Caco-2 (cell line): ENCODE measurements at places on chromosomes 5 and 9. TPM values are rescaled to one million over a fixed set of nuclear protein-coding genes. Genes with fewer than 3 reads are reported as not detected.
A peak's percentile ranks its signal among the peaks of the same experiment; 100 is the strongest.

- no peak for DNase-seq
Observed at GRCh38 chr5:136197462-136198142, 4.6 kb upstream of the SMIM32 start.

DNA sequence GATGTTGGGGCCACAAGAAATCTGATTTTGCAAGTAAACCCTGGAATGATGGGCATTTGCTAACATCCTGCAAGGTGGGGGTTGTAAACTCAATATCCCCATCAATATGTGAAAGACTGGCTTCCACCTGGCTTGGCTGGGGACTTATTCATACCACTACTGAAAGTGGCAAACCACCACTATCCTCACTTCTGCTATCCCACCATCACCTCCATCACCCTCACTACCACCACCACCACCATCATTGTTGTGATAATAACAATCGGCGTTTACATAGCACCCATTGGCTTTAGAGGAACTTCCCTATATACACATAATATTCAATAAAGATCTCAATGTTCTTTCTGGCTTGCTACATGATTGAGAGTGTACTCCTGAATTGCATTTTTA, 224.7 kb upstream of the DAP start:
- no peak for DNase-seq

GRCh38 chr9:34084562-34084961, 35.9 kb upstream of the UBAP2 start:
- DNase-seq: no peak

DNA sequence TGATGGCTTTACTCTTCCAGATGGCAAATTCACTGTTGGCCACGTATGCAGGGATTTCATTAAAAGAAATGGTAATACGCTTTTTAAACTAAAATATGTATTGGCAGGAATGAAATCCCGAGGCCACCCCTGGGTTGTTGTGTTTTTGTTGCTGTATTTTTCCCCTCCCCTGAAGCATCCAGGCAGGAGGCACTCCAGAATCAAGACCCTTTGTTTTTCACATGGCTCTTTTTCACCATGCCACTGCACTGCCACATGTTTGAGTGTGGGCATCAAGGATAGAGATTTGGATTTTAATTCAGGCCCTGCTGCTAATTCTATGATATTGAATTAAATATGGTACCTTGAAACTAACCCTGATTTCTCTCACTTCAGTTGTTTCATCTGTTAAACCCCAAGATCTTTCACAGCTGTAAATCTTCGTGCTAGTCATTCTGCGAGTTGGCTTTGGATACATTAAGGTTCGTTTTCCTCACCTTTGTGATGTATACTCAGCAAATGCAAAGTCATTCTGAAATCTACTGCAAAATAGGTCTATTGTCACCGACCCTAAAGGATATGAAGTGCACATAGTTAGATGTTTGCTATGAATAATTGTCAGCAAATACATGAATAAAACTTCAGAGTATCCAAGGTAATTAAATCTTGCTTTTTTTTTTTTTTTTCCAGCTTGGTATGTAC, 533.4 kb downstream of the PTPRD start:
- no peak for DNase-seq

Gene SFXN1
- 102 and 104 TPM in 2 replicates for total RNA-seq

Gene TBC1D2
- 8.5 and 8.6 TPM in 2 replicates for total RNA-seq

DNA sequence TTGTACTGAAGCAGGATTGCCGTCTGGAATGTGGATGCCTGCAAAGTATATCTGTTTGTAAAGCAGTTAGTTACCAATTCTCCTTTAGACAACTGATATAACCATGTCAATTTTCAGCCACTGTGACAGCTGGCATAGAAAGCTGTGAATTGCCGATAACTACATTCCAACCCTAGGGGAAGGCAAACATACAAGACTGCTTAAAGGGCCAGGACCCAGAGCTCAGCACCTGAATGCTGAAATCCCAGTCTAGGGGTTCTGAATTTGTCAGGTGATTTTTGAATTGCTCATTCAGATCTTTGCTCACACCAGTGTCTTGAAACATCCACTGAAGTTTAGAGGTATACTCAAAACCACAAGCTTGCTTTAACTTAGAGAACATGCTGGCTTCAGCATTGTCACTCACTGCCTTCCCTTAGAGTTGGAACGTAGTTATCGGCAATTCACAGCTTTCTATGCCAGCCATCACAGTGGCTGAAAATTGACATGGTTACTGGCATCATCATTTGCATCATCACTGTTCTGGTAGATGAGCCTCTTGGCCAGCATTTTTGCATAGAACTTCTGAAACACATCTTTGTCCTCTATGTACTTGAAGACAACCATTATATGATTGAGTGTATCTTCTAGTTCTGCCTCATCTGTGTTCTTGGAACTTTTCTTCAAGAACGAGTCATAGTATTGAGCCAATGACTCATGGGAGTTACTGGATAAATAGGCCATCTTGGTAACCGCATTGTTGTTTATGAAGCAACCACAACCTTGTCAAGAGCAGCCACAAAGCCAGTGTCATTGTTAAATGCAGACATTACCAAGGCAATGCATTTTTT, 82.1 kb downstream of the CCDC192 start:
- peak; percentile 37 for DNase-seq

DNA sequence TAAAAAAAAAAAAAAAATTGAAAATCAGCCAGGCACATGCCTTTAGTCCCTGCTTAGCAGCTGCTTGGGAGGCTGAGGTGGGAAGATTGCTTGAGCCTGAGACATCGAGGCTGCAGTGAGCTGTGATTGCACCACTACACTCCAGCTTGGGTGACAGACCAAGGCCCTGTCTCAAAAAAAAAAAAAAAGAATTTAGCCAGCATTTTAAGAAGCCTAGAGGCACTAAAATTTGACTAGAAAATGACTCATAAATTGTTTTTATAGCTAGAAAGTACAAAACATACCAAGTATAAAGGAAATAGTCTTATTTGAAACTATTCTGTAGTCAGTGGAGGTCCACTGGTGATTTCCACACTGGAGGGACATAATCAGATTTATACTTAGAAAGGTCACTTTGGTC, 17.5 kb downstream of the LRRC70 start:
- DNase-seq: no peak

DNA sequence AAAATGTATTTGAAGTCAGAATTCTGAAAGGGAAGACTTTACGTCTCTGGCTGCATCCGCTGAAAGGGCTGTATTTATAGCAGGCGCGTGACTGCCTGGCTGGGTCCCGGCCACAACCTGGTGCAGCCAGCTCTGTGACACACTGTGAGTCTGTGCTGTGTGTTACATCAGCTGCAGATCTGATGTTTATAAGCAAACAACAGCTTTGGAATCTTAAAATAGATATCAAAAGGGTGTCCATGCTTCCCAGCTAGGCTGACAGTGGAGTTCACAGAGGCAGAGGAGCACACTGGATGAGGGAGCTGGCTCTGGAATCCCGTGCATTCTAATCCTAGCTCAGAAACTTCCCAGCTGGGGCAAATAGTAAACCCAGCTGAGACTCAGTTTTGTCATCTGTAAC, 433.4 kb upstream of the BRINP1 start:
- DNase-seq: no peak

Gene SGCD
- total RNA-seq: 0.20 and 0.28 TPM in 2 replicates

Gene MEGF10
- total RNA-seq: not detected in 2 replicates

DNA sequence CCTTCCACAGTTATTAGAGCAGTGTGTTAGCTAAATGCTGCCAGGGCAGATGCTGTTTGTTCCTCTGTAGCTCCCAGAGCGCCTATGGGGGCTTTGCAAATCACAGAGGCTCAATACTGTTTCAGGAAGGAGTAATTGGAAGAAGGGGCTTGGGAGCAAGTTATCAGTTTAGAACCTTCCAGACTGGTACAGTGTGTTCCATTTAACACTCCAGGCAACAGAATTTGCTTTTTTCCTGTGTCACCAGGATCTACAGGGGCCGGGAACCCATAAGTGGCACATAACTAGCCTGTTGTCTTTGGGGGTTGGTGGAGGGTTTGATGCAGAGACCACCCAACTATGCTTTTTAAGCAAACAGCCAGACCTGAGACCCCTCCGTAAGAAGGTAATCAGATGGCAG, 307.3 kb upstream of the KCNN2 start:
- no peak for DNase-seq

Gene SPINK4
- 0.97 and 2.1 TPM in 2 replicates for total RNA-seq

GRCh38 chr5:148005788-148006520, 57.8 kb upstream of the SPINK5 start:
- no peak for DNase-seq

- no peak for DNase-seq
Observed at GRCh38 chr5:134103397-134103796, 11.1 kb upstream of the TCF7 start.

DNA sequence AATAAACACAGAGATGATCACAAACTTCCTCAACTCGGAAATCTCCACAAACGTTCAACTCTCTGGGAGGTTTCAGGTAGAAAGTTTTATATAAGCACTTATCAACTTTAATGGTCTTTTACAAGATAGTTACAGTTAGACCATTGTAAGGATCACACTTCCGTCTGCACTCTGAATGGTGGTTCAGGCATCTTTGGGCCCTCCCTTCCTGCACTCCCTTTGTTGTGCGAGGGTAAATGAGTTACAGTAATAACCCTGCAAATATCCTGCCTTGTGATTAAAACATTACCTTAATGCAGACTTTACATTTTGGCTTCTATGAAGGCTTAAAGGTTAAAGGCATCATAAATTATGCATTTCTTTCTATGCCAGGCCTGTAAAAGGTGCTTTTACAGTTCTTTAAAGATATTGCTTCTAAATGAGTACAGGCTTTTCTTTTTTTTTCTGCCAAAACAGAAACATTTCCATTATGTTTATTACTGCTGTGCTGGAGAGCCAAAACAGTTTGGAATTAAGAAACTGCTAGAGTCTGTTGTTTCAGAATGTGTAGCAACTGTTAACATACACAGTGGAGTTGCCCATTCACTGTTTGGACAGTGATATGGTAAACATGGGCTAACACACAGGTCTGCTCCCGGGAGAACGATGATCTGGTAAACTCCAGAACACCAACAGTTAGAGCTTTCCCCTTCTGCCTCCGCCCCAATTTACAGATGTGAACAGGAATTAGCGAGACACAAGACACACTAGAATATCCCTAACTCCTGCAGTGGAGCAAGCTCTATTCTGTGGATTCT, 1.1 kb downstream of the PRUNE2 start:
- DNase-seq: no peak

Gene GLRX
- 17.9 and 26.4 TPM in 2 replicates for total RNA-seq

GRCh38 chr9:32382565-32383320, 1.7 kb upstream of the ACO1 start:
- DNase-seq: no peak

Gene CCNO
- 3.1 and 3.9 TPM in 2 replicates for total RNA-seq

Gene ZNF462
- 34.5 and 36.8 TPM in 2 replicates for total RNA-seq

- no peak for DNase-seq
Observed at GRCh38 chr5:50547303-50547702, 106.2 kb upstream of the EMB start.

DNA sequence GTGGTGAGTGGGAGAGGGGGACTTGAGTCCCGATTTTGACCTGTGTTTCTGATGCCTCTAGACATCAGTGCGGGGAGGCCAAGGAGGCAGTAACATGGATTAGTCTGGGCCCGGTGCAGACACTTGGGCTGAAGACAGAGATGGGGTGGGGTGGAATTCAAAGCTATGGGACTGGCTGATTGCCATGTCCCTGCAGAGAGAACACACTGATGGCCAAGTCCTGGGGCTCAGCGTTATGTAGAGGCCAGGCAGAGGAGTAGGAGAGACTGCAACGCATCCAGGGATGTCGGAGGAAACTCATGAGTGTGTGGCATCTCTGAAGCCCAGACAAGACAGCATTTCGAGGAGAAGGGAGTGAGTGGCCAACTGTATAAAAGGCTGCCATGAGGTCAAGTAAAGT, 30.1 kb downstream of the PSD2 start:
- no peak for DNase-seq

GRCh38 chr5:140342287-140342686, 4.1 kb downstream of the HBEGF start:
- DNase-seq: no peak
